ENCODE measurements at places on chromosomes 1 and 21.

DNA sequence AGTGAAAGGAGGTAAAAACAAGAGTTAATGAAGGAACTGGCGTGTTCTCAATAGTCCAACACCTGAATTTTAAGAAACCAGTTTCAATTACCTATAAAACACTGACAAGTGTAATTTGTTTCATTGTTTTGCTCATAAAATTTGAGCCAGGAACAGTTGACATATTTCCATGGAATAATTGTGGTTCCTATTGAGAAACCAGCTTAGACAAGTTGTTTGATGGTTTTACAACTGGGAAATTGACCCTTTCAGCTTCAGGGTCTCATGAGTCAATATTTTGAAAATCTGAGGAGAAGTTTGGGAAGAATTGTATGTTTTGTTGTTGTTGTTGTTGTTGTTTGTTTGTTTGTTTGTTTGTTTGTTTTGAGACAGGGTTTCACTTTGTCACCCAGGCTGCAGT lies 69.1 kb upstream of the GADD45A start:
- no peak for DNase-seq

DNA sequence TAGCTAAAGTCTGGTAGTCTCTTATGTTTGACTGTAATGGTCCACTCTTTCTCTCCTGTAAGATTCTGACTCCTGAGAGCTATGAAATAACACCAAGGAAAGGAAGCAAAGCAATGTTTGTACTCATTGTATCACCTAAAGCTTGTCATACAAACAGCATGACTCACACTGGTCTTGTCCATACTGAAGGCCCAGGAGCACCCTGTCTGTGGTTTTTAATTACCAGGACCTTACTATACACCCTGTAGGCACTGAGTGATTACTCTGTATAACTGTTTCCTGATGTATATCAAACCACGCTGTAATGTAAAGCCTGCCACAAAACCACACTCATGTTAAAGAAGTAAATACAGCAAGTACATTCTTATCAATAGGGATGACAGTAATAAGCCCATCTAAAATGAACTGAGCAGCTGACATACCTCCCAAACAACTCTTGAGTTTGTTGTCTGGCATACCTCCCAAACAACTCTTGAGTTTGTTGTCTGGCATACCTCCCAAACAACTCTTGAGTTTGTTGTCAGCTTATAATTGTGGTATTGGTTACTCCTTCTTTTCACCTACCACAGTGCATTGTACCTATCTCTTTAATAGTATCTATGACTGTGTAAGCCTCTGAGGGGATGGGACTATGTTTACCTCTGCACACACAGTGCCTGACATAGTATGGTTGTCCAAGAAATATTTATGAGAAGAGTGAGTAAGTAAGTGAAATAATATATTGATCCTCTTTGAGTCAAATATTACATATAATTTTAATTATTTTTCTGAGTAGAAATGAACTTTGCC lies 11.6 kb upstream of the TNFSF18 start:
- no peak for DNase-seq

- DNase-seq, result no peak
Measured at GRCh38 chr1:84116558-84116957, 27.5 kb upstream of the PRKACB start.

DNA sequence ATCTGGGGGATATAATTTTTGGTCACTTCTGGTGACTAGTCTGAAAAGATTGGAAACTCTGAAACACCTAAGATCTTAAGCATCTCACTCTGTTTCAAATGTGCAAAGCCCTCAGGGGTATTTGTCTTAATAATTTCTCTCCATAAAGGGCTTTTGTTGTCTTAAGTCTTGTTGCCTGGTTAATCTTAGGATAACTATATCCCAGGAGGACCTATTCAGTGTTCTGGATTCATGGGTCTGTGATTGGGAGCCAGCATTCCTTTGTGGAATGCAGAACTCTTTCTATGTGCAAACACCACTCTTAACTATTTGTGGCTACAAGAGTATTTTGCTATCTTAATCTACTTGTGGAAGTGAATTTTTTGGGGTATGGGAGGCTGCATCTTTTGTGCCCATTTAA lies 1573.0 kb upstream of the PRMT6 start:
- DNase-seq, result no peak

DNA sequence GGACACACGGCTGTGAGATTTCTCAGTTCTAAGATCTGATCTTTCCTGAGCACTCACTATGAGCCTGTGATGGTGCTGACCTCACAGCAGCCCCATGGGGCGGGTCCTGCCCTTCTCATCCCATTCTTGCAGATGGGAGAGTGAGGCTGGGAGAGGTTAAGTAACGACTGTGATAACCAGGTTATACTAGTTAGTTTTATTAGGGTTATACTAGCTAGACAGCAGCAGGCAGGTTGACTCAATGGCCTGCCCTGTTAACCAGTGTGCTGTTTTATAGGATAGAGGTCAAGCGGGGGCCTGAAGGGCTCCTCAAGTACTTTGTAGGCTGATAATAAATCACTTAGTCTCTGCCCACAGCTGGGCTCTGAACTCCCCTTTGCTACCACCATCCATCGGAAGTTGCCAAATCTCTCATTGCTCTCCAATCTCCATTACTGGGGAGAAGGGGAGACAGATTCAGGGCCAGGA lies 4.8 kb downstream of the CNTN2 start:
- DNase-seq, result no peak
